Trophoblast cell (in vitro differentiated cells and primary cell): ENCODE measurements at places on chromosomes 1 and 21.

DNA sequence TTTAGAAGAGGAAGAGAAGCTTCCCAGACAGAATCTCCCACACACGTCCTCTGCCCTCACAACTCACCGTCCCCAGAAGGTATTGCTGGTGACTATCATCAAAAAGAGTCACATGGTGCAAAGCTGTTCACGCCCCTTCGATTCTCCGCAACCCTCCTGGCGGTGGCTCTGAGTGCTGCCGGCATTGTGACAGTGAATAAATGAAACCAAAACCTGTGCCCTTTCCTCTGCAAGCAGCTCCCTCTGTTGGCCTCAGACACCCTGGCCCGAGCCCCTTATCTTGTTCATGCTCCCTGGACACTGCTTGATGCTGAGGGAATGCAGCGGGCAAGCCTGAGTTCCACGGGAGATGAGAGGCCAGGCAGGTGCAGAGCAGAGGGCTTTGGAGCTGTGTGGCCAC lies 510.3 kb downstream of the NPHP4 start:
- DNase-seq = no peak

DNA sequence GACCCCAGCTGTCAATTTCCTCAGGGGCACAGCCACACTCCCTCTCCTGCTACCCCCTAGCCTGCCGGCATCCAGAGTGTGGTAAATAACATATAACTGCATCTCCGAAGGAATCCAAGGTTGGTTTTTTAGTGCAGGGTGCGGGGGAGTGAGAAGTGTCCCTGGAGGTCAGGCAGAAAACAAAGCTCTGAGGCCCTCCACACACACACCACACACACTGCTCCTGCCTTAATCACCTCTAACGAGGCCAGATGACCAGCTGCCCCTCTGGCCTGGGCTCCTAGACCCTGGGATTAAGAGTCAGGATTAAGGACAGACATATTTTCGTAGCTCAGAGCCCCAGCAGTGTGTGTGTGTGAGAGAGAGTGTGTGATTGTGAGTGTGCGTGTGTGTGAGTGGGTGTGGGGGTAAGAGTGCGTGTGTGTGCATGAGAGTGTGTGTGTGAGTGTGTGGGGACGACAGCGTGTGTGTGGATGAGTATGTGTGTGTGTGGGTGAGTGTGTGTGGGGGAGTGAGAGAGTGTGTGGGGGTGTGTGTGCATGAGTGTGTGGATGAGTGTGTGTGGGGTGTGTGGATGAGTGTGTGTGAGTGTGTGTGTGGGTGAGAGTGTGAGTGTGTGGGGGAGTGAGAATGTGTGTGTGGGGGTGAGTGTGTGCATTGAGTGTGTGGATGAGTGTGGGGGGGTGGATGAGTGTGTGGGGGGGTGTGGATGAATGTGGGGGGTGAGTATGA lies 14.6 kb downstream of the SDC3 start:
- DNase-seq = no peak

GRCh38 chr1:167938080-167938636 lies 1.3 kb upstream of the MPC2 start:
- DNase-seq = no peak

- no peak for DNase-seq
These were observed 101.5 kb upstream of the TMEM51 start for GRCh38 chr1:15051882-15052528.

GRCh38 chr1:209038316-209038715 lies 545.2 kb upstream of the CAMK1G start:
- peak; percentile 90 for DNase-seq

- DNase-seq = no peak
These were observed 121.6 kb upstream of the IRF2BP2 start for GRCh38 chr1:234731569-234732085.

DNA sequence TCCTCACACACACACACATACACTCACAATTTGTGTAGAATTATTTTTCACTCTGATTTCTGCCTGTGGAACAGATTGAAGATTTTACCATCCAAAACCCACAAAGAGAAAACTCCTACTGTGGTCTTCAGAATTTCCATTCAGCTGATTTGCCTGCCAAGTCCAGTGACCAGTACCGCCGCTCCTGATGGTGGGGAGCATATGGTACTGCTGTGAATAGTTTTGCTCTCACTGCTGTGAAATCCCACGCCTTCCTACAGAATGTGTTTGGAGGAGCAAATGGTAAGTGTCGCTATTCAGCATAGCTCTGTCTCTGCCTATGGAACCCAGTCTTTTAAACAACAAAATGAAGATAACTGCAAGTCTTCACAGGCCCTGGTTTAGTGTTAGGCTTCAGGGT lies 629.5 kb downstream of the LMO4 start:
- DNase-seq = no peak

DNA sequence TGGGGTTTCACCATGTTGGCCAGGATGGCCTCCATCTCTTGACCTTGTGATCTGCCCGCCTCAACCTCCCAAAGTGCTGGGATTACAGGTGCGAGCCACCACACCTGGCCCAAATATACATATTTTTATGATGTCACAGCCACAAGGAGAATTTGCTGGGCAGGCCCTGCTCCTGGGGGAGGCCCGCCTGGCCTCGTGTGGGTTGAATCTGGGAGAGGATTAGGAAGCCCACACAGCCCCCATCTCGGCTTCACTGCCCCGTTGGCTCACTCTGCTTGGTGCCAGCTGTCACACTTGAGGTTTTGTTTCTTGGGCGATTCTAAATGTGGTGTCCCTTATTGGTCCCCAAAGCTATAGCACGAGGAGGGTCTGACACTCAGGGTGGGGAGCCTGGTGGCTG lies 335.7 kb upstream of the AJAP1 start:
- DNase-seq = no peak

DNA sequence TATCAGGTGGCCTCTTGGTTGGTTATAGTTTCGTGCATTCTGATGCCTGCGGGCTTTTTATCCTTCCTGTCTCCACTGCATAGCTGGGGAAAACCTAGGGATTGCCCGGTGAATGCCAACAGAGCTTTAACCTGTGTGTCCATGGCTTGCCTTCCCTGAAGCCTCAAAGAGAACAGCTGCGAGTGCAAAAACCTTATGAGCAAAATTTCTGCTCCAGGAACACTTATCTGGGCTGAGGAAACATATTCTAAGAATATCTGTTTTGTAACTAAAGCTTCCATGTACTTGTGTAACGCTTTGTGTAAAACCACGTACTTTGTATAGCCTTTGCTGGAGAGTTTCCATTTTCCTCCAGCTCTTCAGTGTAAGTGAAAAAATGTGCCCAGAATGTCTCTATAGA lies 7.2 kb downstream of the CNST start:
- DNase-seq = no peak

GRCh38 chr1:221076391-221076811 lies 197.2 kb downstream of the HLX start:
- no peak for DNase-seq
